ENCODE measurements at places on chromosomes 1 and 21.

- DNase-seq, result no peak
These were observed 2.9 kb downstream of the SMIM12 start for GRCh38 chr1:34856697-34857096.

DNA sequence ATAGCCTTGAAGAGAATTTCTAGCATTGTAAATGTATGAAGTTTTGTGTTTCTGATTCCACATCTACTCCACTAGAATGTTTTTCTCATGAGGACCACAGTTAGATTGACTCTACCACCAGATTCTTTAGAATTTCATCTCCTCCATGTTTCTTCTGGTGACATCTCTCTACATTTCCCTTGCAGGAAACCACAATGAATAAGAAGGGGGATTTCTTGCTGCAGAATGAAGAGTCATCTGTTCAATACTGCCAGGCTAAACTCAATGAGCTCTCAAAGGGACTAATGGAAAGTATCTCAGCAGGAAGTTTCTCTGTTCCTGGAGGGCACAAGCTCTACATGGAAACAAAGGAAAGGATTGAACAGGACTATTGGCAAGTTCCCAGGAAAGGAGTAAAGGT is 18.6 kb downstream of the GBP6 start:
- no peak for DNase-seq

DNA sequence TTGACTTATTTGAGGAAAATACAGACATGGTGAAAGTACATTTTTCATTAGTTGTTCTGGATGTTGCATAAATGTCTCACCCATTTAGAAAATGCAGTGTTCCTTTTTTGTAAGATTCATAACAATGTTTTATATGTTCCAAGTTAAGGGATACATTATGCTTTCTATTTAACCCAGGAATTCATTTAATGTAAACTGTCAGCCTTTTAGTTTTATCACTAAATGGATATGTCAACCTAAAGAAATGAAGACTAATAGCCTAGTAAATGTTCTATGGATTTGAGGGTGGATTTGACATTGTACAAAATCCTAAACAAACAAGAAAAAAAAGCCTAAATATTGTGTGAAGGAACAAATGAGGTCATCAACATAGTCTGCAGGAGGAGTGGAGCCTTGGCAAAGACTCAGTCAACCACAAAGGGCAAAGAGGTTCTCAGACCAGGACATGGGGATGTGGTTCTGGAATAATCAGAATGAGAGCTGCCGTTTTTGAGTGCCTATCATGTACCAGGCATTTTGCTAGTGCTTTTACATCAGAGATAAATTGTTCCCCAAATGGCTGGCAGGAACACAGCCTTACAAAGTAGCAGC is 8.8 kb upstream of the INSL5 start:
- DNase-seq, result no peak

GRCh38 chr21:44253832-44254710 is 7.6 kb downstream of the DNMT3L start:
- DNase-seq, result no peak

GRCh38 chr1:31987135-31987619 is 26.5 kb upstream of the KHDRBS1 start:
- DNase-seq, result no peak

GRCh38 chr21:46412521-46413364 is 45.9 kb upstream of the DIP2A start:
- no peak for DNase-seq

DNA sequence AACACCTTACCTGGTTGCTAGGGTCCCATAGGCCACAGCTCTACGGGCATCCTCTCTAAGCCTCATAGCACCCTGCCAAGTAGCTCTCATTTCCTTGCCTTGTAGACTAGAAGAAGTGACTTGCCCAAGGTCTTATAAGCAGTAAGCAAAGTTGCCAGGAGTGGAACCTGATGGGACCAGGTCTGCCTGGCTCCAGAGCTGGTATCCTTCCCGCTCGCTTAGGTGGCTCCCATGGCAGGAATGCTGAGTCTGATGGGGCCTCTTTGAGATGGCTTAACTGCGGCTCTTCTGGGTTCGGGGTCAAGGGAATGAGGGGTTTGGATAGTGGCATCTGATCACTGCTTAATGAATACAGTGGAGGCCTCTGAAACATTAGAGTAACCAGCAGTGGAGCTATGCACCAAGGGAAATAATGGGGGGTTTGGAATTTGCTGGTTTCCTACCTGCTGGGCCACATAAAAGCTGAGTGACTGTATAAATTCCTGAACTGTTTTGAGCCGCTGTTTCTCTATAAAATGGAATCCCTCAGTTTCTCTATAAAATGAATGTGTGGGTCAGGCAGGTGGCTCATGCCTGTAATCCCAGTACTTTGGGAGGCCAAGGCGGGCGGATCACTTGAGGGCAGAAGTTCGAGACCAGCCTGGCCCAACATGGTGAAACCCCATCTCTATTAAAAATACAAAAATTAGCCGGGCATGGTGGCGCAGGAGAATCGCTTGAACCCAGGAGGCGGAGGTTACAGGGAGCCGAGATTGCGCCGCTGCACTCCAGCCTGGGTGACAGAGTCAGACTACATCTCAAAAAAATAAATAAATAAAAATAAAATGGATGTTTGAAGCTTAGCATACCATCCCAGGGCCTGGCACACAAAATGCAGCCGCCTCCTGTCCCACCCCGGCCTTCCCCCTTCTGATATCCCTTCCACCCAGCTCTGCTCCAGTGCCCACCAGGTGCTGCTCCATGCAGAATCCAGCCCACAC is 12.4 kb downstream of the FAM151A start:
- no peak for DNase-seq

DNA sequence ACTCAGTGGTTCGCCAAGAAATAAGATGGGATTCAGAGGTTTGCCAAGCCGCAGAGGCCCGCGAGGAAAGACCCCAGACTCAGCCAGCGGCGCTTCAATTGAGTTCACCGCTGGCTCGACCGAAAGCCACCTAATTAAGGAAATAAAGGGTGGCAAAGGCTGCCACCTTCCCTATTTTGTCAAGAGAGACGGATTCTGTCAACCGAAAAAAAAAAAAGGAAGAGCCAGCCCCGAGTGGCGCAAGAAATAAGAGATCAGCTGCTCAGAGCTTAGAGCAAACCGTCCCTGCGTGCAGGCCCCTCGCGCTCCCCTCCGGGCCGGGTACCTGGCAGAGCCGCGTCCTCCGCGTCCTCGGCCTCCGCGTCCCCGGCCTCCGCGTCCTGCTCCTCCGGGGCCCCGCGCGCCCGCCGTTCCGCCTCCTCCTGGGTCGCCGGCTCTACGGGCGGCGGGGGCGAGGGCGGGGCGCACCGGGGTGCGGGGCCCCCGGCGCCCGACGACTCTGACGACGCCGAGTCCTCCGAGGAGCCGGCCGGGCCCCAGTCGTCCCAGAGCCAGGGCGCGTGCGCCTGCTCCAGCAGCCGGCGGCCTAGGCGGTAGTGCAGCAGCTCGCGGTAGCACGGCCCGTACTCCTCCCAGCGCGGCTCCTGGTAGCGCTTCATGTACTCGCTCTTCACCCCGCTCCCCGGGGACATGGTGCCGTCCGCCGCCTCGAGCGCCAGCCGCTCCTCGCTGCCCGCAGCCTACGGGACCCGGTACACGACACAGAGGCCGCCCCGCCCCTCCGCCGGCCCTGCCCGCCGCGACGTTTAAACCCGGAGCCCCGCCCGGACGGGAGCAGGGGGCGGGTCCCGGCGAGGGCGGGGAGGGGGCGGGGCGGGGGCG is 832 bp downstream of the CCSAP start:
- peak; percentile 94 for DNase-seq

GRCh38 chr1:17653276-17653675 is 101.9 kb upstream of the ACTL8 start:
- DNase-seq, result no peak

GRCh38 chr1:181423301-181423918 is 59.9 kb upstream of the CACNA1E start:
- peak; percentile 81 for DNase-seq

GRCh38 chr1:177927021-177927596 is 42.7 kb downstream of the SEC16B start:
- DNase-seq, result no peak

- no peak for DNase-seq
These were observed 5.1 kb downstream of the CLCNKB start for GRCh38 chr1:16048573-16049189.

DNA sequence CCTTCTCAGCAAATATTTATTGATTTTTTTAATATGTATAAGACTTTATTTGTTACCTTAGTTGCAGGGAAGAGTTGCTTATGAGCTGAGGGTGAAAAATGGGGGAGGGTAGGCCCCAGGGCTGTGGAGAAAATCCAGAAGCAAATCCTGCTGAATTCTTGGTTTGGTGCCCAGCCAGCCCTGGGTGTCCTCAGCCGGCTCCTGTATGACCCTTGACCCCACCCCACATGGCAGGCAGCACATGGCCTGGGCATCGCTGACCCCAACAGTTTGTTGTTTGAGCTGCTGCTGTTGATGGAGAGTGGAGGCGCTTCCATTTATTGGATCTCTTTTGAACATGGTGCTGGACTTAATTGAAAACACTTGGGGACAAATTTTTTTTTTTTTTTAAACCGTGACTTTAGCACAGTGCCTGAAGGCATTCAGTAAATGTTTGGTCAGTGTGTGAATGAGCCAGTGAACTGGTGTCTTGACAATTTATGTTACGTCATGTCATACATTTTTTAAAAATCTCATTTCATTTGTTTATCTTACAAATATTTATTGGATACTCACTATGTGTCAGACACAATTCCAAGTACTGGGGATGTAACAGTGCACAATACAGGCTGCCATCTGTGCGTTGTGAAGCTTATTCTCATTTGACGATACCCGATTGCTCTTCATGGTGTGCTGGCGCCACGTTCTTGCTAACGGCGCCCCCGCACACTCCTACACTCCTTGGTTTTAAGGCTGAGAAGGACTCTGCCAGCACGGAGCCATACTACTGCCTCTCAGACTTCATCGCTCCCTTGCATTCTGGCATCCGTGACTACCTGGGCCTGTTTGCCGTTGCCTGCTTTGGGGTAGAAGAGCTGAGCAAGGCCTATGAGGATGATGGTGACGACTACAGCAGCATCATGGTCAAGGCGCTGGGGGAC is 98.8 kb downstream of the MTR start:
- peak; percentile 75 for DNase-seq

- no peak for DNase-seq
These were observed 41.5 kb downstream of the MAN1C1 start for GRCh38 chr1:25657883-25658760.
